ENCODE measurements at places on chromosomes 3 and 15. TPM values are rescaled to one million over a fixed set of nuclear protein-coding genes. Genes with fewer than 3 reads are reported as not detected.

The TKT gene
- total RNA-seq, result 477 TPM

The CDCP1 gene
- 23.2 TPM for total RNA-seq

The H1-8 gene
- not detected for total RNA-seq

The HACD2 gene
- total RNA-seq, result 11.4 TPM

The DLG1 gene
- 28.4 TPM for total RNA-seq

The TSEN2 gene
- 15.9 TPM for total RNA-seq

The SMAD6 gene
- 7.1 TPM for total RNA-seq

The PLSCR4 gene
- total RNA-seq, result 4.6 TPM

The SAMD7 gene
- total RNA-seq, result not detected

The MKRN3 gene
- total RNA-seq, result under 0.01 TPM

The GABPB1 gene
- 32.6 TPM for total RNA-seq

The WDR72 gene
- total RNA-seq, result under 0.01 TPM

The ACTC1 gene
- total RNA-seq, result not detected

The THRB gene
- 0.84 TPM for total RNA-seq

The AGBL1 gene
- total RNA-seq, result not detected

The FYCO1 gene
- total RNA-seq, result 7.1 TPM

The NRROS gene
- under 0.01 TPM for total RNA-seq

Data from bronchus fibroblast of lung (primary cell).